Stimulated activated CD8-positive, alpha-beta memory T cell treated with anti-CD3 and anti-CD28 coated beads, Interleukin-7, amount 100 ng/mL, for 1 hour (primary cell): ENCODE measurements at places on chromosomes 16 and 17.
A peak's percentile ranks its signal among the peaks of the same experiment; 100 is the strongest.

DNA sequence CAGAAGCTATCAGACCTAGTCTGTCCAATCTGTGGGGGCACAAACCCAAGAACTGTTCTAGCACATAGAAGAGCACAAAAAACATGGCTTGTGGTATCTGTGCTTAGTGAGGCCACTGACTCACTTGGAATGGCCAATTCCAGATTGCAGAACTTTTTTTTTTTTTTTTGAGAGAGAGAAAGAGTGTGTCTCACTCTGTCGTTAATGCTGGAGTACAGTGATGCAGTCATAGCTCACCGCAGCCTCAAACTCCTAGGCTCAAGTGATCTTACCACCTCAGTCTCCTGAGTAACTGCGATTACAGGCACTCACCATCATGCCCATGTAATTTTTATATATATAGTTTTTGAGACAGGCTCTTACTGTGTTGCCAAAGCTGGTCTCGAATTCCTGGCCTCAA lies 77.2 kb upstream of the CLEC3A start:
- DNase-seq: no peak

DNA sequence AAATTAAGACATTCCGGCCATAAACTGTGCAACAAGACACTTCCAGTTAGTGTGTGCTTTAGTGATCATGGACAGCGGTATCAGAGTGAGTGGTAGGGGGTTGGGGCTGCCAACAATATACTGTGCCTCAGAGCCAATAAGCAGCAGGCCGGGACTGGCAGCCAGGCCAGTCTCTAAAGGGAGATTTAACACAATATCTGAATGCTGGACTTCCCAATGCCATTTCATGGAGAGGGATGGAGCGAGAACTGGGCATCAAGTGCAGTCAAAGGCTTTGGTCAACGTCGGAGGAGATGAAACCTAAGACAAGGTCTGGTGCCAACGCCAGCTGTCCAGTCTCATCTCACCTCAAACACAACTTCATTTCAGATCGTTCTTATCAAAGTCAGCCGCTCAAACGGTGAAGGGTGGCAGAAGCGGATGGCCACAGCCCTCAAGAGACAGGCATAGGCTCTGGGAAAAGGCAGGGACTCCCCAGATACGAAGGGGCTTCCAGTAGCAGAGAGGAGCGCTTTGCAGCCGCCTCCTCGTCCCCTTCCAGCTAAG lies 935 bp downstream of the USP32 start:
- no peak for DNase-seq

DNA sequence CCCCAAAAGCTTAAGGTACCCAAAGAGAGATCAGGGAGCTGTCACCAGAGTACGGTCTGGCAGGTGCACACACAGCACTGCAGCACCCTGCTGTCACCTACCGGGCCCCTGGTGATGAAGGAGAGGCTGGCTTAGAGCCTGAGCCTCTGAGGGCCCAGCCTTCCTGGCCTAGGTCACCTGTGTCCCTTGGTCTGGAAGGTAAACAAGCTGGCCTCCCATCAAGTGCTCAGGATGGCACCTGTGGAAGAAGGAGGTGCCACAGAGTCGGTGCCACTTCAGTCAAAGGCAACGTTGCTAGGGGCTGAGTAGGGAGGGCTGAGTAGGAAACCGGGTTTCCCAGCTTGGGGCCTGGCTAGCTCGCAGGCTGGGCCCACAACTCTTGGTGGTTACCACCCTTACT lies 70.7 kb downstream of the COG7 start:
- DNase-seq: no peak

GRCh38 chr17:28470266-28470913 lies 3.1 kb upstream of the SLC13A2 start:
- DNase-seq: no peak

- no peak for DNase-seq
These were observed 65.7 kb downstream of the CENPV start for GRCh38 chr17:16287563-16288027.

- DNase-seq: no peak
These were observed 103.8 kb upstream of the CRHR1 start for GRCh38 chr17:45680360-45680759.

- DNase-seq: no peak
These were observed 390 bp downstream of the FOXL1 start for GRCh38 chr16:86578611-86579267.

DNA sequence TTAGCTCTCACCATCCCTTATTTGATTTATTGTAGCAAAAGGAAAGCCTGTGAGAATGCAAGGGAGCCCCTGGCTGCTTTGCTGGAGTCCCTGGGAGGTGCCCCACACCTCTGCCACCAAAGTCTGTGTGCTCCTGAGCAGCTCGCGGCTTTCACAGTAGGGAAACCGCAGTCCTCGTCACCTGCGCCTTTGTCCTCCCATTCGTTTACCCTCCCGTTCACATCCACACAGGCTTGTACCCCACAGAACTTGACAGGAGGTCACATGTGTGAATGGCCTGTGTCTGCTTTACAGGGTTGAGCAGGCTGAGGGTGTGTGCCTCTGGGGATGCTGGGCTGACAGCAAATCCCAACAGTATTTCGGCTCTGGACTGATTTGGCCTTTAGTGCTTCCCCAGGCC lies 152.5 kb downstream of the LGALS9B start:
- no peak for DNase-seq

GRCh38 chr16:88447881-88448280 lies 5.2 kb upstream of the ZFPM1 start:
- no peak for DNase-seq

GRCh38 chr16:57308041-57308440 lies 23.6 kb upstream of the PLLP start:
- no peak for DNase-seq

DNA sequence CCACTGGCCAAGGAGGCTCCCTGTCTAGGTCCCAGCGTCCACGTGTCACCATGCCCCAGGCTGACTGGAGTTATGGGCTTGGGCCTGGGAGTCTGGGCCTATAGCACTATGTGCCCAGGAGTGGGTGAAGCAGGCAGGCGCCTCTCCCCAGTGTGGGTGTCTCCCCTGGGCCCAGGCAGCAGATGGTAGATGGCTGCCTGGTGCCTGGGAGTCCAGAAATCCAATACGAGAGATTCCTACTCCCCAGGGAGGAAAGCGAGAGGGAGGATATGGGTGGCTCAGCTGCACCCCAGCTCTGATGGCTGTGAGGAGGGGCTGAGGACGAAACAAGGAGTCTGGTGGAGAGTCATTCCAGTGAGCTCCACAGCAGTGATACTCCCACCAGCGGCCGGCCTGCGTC lies 5.0 kb downstream of the KCNH6 start:
- DNase-seq: no peak

DNA sequence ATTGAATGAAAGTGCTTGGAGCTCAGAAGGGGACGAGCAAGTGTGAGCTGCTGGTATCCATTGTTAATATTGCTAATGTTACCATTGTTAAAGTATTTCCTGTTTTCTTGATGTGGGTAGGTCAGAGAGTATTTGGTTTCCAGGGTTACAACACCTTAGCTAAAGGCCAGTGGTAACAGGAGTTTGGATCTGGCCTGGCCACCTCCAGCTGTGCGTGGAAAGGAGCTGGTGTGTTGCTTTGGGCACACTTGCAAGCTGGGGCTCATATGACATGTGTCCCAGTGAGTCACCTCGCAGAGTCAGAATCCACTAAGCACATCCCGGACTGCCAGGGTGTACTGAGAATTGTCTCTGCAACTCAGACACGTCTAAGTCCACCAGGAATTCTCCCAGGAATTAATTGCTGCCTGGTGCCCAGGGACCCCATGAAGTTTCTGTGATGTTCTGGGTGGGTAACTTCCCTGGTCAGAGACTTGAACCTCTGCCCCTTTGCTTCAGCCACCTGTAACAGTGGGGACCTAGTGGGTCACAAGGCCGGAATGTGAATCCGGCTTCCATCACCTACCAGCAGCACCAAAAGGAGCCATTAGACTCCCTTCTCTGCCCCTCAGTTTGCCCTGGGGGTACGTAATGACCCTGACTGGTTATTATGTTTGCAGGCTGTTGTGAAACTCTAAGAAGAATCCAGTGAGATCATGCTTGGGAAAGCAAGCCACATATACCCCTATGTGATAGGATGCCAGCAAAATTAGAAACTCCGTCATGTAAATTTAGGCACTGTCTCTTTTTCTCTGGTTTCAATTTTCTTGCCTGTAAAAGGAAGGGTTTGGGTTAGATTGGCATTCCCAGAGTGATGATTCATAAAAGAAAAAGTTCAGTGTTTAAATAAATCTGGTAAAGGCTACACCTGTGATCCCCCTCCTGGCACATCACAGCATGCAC lies 12.8 kb downstream of the SLC6A2 start:
- DNase-seq: no peak

- no peak for DNase-seq
These were observed 1.0 kb downstream of the HOXB2 start for GRCh38 chr17:48543854-48544348.

DNA sequence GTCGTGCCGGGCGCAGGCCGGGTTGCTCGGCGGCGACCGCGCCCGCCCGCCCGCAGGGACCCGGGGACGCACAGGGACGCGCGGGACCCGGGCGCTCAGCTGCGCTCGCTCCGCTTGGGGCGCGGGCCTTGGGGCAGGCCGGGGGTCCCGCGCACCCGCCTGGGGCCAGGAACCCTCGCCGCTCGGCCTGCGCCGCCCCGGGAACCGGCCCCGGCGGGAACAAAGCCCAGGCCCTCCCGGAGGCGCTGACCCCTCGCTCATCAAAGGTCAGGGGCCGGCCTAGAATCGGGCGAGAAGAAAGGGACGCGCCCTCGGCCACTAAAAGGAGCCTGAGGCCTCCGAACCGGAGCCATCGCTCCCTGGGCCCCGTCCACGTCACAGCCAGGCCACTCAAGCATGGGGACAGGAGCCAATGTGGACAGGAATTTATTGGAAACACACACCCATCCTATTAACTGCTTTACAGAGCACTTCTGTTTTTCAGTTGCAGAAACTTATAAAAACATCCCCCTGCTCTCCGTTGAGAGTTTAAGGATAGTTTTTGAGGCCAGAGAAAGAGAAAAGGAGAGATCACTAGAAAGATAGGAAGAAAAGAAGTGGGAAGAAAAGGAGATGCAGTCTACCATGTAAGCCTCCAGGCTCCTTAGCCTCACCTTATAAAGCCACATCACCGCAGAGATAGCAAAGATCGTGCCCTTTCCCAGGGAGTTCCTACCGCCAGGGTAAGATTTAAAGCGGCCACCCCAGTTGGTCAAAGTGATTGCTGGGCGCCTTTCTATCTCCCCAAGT lies 558 bp upstream of the ZFHX3 start:
- no peak for DNase-seq

GRCh38 chr16:19382887-19383816 lies 34.5 kb upstream of the TMC5 start:
- no peak for DNase-seq

DNA sequence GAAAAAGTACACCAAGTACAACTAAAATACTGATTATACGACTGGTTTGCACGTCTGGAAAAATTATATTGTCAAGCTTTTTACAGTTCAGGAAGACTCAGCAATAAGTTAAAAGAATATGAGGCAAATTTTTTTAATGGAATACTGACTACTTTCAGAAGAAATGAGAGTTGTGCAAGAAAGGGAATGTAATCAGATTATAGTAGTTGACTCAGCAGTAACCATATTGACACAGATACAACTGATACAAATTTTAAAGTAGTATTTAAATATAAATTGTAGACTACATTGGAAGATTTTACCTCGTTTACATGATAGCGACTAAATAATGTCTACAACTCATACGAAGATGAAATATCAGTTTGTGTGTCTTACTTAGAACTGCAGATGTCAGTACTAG lies 16.7 kb downstream of the ASGR2 start:
- no peak for DNase-seq

DNA sequence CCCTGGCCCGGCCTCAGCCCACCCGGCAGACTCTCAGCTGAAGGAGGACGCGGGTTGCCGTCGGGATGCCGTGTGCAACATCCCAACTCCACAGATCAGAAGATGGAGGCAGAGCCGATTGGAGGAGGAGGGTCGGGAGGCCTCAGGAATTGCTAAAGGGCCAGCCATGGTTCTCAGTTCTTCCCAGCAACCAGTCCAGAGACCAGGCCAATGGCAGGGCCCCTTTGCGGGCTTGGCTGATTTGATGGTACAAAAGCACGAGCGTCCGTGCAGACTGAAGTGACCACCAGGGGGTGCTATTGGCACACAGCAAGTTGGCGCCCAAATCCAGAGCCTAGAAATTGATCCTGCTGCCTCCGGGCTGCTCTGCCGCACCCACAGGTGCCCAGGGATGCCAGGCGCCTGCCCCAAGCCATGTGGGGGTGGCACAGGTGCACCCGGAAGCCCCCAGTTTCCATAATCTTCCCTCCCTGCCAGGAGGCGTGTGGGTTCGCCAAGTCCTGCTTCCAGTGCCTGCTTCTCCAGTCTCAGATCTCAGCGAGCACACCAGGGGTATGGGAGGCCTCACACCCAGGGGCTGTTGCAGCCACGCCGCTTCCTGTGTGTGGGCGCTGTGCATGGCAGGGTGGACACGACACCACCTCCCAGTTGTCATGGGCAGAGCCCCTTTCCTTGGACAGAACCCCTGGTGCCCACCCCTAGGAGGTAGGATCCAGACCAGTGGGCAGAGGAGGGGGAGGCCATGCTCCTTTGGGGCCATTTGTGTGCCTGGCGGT lies 7.1 kb upstream of the TEX19 start:
- DNase-seq: peak; percentile 53

DNA sequence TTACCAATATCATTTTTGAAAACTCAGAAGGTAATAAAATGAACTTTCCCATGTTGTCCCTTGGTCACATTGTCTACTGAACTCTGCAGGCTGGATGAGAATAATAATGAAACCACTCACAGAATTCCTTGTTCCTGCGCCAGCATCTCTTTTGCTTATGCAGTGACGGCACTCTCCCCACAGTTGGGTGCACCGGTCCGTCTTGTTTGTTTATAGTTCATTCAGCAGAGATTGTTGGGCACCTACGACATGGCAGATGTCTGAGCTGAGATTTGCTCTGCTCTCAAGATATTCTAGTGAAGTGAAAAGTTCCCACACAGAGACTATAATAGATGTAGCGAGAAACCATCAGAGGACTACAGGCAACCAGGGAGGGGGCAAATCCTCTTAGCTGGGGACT lies 375.7 kb upstream of the CDH11 start:
- DNase-seq: no peak

- DNase-seq: no peak
These were observed 19.9 kb upstream of the TCF25 start for GRCh38 chr16:89853306-89853993.

GRCh38 chr16:85673529-85674417 lies 15.0 kb downstream of the GINS2 start:
- DNase-seq: no peak

- no peak for DNase-seq
These were observed 3.7 kb upstream of the ERN1 start for GRCh38 chr17:64133546-64134215.

- no peak for DNase-seq
These were observed 23.6 kb upstream of the DNAI2 start for GRCh38 chr17:74250324-74250995.

GRCh38 chr17:63001689-63002394 lies 35.8 kb downstream of the TANC2 start:
- DNase-seq: no peak

DNA sequence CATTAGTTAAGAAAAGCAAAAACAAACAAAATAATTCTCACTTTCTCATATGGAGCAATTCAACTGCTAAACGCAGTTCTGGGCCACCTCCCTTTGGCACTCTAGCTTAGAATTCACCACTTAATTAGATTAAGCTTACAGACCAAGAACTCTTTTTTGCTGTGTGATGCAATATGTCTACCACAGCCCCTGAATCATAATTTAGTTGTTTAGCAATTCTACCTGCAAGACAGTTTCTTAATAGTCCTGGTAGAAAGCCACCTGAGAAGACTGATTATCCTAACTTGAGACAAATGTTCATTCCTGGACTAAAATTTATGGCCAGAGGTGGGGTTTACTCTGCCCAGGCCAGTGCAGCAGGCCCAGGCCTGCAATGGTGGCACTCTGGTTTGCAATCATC lies 205.9 kb downstream of the HS3ST3A1 start:
- DNase-seq: no peak

- DNase-seq: no peak
These were observed 78.9 kb downstream of the CMIP start for GRCh38 chr16:81523387-81524115.
